Esophagus squamous epithelium (tissue), 5 donors: ENCODE measurements at places on chromosomes 11 and 22.

DNA sequence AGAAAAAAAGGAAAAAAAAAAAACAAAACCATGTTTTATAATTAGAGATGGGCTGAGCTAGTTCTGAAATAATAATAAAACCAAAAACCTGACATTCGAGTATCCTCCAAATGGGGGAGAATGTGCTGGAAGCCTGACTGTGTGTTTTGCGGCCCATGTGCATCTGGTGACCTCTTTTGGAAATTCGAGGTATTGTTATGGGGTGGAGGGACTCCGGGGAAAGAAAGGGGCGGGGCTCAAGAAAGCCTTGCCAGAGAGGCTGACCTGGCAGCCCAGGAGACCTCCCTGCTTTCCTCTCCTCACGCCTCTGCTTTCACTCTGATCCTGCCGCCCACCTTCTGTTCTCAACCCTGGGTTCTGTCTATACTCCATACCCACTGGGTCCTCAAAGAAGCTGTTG is 72.9 kb downstream of the CTTN start:
- DNase-seq, result no peak

- DNase-seq, result no peak
These were observed 140.7 kb upstream of the ANO3 start for GRCh38 chr11:26191193-26191592.

- no peak for DNase-seq
These were observed 221.3 kb downstream of the CADM1 start for GRCh38 chr11:115282923-115283322.

DNA sequence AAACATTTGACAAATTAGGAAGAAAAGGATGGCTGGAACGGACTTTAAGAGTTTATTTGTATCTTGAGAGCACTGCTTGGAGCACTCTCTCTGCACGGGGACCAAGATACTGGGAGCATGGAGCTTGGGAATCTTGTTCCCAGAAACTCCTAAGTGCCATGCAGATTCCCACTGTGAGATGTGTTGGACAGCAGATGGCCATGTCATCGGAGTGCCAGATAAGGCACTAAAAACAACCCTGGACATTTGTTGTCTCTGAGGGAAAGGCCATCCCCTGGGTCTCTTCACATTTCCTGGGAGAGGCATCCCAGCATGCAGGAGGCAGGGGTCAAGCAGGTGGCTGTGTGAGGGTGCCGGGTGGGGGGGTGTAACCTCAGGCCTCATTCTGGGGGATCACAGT is 2.9 kb downstream of the KIRREL3 start:
- no peak for DNase-seq

DNA sequence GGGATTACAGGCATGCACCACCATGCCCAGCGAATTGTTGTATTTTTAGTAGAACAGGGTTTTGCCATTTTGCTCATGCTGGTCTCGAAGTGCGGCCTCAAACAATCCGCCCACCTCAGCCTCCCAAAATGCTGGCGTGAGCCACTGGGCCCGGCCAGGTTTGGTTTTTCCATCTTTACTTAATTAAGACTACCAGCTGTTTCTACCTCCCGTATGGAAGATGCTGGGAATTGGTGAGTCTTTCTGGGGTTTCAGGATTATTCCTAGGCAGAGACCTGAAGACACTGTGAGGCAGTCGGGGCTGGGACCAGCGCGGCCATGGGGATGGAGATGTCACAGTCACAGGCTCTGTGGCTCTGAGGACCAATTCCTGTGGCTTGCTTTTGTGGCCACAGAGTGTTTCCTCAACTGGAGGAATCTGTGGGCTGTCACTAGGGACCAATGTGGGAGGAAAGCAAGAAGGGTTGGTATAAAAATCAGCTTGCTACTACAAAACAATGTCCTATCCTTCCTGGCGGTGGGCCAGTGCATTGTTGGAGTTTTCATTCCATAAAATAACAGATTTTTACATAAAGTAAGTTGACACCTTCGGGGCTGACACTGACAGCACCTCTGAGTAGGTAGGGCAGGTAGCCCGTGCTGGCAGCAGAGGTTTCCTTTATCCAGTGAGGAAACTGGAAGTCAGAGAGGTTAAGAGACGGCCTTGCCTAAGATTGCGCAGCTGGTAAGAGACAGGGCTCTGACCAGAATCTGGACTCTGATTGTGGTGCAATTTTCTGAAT is 8.4 kb upstream of the FTH1 start:
- DNase-seq, result no peak

GRCh38 chr22:25997886-25998775 is 171.1 kb upstream of the SEZ6L start:
- DNase-seq, result no peak

DNA sequence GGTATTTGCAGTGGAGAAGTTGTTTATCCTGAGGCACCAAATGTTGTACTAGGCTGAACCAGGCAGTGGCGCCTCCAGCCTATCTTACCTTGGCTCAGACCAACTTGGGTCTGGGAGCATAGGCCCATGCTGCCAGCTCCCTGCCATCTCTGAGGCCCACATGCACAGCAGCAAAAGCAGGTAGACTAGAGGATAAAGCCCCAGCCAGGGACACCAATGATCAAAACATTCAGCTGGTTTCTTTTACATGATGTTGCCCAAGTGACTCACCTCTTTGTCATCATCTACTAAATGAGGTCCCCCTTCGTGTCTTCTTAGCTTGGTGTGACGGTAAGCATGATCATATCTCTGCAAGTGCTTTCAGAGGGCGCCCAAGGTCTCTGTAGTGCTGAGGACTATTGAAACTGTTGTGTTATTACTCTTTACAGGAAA is 112.1 kb upstream of the DRD2 start:
- no peak for DNase-seq

DNA sequence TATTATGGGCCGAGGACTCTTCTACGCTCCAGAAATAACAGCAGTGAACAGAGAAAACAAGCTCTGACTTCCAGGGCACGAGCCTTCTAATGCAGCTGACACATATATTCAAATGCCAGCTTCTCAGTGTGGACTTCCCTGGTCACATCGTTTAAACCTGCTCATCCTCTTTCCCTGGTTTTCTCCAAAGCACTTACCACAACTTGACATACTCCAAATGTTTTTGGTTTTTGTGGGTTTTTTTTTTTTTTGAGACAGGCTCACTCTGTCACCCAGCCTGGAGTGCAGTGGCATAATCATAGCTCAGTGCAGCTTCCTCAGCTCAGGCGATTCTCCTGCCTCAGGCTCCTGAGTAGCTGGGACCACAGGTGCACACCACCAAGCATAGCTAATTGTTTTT is 105.5 kb downstream of the MICAL3 start:
- no peak for DNase-seq

GRCh38 chr22:29073618-29074275 is 912 bp downstream of the KREMEN1 start:
- DNase-seq, result no peak

DNA sequence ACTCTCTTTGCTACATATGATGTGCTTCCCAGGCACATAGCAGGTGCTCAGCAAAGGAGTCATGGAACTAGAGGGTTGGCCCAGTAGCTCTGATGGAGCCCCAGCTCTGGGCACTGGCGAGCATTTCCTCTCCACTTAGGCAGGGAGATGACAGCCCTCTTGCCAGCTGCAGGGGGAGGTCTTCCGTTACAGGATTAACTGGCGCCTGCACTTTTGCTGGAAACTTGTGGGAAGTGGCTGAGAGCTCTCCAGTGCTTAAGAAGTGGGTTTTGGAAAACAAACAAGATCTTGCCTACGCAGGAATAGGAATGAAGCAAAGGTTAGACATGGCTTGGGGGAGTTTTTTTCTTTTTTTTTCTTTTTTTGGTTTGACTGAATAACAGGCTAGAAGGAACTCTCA is 75.5 kb downstream of the MICAL2 start:
- DNase-seq, result no peak

GRCh38 chr11:72989727-72990126 is 152.4 kb downstream of the FCHSD2 start:
- no peak for DNase-seq

DNA sequence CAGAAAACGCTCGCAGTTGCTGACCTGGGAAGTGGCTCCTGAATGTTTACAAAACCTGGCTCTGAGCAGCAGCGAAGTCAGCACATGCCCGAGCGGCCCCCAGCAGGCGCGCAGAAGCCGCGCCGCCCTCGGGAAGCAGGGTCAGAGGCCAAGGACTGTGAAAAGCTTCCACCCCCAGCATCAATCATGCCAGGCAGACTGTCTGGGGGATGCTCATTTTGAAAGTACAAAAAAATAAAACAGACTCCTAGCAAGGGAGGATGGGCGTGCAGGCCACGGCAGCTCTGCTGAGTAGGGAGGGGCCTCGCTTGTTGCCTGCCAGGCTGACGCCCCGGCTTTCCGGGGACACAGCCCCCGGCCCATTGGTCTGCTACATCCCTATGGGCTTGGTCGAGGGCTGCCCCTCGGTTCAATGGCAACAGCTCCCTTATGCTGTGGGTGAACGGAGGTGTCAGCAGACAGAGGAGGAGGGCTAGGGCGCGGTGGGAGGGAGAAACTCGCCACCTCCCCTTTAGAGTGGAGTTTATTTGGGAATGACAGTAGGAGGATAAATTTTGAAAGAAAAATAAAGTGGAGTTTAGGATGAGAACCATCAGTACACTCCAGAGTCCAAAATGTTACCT is 37.7 kb upstream of the GNB1L start:
- no peak for DNase-seq

- no peak for DNase-seq
These were observed 12.1 kb downstream of the OR10D3 start for GRCh38 chr11:124195189-124195734.

DNA sequence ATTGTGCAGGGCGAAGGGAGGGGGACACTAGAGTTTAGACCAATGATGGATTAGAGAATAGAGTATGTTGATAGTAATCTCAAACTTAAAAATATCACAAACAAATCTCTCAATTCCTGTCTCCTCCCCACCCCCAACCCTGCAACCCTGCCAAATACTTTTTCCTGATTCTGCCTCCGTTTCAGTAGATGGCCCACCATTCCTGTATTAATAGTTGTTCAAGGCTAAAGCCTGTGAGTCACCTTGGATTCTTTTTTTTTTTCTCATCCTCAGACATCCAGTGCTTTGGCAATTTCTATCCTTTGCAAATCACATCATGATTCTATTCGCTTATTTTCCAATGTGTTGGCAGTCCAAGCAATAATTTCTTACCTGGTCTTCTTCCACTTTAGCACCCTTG is 207.9 kb downstream of the DYNC2H1 start:
- no peak for DNase-seq
